ENCODE measurements at places on chromosomes 5 and 9.

DNA sequence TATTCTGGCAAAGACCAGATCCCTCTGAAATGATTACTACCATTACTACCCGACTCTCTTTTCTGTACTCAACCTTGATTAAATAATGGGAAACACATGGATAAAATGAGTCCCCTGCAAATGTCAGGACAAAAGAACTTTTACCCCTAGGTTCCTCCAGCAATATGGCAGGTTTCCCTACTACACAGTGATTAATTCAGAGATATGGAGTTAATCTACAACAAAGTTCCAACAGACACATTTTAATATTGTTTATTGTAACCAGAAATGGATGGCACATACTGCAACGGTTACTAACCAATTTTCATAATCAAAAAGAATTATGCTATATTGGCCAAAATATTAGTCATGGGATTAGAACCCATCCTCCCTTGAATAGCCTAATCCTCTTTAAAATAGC lies 294.8 kb downstream of the ATPSCKMT start:
- DNase-seq = no peak

DNA sequence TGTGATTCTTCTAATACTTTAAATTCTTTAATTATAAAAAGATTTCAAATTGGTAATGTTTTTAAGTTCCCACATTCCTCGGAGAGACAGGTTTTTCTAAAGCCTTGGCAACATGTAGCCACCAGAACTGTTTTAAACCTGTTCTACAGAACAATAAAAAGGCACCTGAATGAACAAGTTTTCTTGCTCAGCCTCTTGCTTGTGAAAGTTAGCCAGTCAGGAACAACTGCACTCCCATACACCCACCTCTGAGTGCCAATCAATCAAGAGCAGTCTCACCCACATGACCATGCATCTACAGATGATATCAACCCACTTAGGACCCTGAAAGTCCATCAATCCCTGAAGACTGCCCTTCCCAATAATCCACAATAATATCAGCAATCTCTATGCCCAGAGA lies 62.3 kb downstream of the AP3B1 start:
- no peak for DNase-seq

- no peak for DNase-seq
Observed at GRCh38 chr5:176529741-176530141, 7.5 kb downstream of the RNF44 start.

GRCh38 chr5:82011761-82012160 lies 39.9 kb downstream of the ATG10 start:
- DNase-seq = no peak

DNA sequence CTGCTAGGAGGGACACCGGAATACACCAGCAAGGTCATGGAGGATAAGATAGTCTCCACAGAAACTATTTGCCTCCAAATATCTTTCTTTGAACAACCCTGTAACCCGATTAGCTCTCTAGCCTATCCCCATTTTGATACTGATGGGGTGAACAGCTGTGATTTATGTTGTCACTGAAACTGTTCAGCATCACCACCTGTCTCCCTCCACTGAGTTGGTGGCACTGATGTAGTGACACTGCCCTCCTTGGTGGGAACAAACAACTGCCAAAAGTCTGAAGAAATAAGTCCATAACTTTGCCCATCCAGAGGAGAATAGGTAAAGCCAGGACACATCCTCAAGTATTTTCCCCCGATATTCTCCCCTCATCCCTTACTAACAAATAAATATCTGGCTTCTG lies 24.3 kb upstream of the KCNV2 start:
- no peak for DNase-seq

DNA sequence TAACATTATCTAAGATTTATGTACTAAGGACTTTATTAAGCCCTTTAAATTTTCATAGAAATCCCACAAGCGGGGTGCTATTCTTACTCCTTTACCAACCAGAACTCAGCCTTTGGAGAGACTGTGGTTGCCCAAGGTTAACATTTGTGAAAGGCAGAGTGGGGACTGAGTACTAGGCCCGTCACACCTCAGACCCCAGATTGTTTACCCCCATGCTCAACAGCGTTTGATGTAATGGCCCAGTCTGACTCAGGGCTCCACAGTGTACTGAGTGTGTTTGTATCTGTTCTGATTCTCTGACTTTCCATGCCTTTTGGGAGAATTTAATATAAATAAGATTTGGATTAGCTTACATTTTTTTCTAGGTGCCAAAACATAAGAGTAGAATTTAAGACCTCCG lies 110.0 kb downstream of the GAS1 start:
- no peak for DNase-seq

DNA sequence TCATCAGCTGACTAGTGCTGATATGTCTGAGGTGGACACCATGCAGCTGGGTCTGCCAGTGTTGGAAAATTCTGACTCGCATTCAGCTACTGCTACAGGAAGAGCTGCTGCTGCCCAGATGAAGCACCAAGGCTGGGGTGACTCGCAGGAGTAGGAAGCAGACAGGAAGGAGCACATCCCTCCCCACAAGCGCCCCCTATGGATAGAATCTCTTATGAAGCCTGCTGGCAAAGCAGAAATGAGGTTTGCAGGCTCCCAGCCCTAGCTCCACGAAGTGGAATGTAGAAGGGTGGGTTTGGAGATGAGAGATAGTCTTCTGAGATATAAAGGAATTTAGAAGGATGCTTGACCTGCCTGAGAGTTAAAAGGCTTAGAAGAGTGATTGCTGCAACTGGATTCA lies 443.0 kb downstream of the ACTL7B start:
- DNase-seq = no peak

DNA sequence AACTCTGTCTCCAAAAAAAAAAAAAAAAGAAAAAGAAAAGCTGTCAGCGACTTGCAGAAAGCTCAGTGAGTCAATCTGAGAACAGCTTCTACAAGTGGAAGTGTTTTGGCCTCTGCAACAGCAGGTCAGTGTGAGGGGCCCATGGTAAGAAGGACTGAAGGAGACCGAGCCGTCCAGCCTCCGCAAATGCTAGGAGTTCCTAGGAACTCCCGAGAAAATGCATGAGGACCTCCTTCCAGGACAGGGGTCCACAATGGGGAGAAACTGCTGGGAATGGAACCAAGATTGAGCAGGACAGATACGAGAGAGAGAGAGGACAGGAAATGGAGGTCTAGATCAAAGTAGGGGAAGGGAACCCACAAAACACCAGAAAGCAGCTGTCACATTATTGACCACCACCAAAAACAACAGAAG lies 180.5 kb downstream of the CRB2 start:
- DNase-seq = no peak
